Upper lobe of right lung (tissue), 1 donor: ENCODE measurements at places on chromosomes 1 and 21. TPM values are rescaled to one million over a fixed set of nuclear protein-coding genes. Genes with fewer than 3 reads are reported as not detected.

DNA sequence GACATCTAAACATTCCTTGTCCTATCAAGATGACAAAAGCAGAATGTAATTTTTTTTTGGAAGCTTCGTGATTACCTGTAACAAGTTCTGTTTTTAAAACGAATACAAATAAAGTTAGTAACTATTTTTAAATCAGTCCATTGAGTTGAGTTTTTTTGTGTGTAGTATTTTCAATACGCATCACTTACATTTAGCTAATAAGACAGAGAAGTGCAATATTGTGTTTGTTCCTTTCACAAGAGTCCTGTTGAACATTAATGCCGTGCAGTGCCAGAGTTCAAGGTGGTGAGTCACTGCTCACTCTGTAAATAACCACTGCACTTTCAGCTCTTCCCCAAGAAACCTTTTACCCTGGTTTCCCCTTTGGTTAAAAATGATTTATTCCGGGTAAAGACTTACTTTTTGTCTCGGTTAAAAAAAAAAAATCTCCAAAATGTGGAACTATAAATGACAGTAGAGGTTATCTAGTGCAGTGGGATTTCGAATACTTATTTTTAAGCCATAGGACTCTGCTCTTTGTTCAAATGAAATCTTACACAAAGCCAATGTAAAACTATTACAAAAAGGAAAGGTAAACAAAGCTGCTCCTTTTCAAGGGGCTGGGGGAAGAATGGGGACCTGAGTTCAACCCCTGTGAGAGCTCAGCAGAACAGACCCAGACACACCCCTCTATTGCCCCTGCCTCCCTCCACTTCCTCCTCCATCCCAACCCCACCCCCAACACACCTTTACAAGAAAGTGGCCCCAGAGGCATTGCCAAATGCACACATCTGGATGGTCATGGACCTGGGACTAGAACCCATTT lies 14.8 kb upstream of the NCMAP start:
- H3K27me3 ChIP-seq, result no peaks in the 10 kb centered on the region
- H3K36me3 ChIP-seq, result no peaks in the 10 kb centered on the region
- DNase-seq, result no peak
- peak overlapping the region; percentile 24 for H3K27ac ChIP-seq
- H3K4me1 ChIP-seq, result no peaks in the 10 kb centered on the region
- H3K4me3 ChIP-seq, result no peak overlapping the region

GRCh38 chr1:199735660-199736059 lies 291.9 kb upstream of the NR5A2 start:
- no peaks in the 10 kb centered on the region for H3K4me1 ChIP-seq
- H3K4me3 ChIP-seq, result no peak overlapping the region
- no peak overlapping the region for H3K27ac ChIP-seq
- no peak for DNase-seq
- no peaks in the 10 kb centered on the region for H3K27me3 ChIP-seq

- H3K27me3 ChIP-seq, result no peaks in the 10 kb centered on the region
- H3K36me3 ChIP-seq, result no peaks in the 10 kb centered on the region
- H3K27ac ChIP-seq, result no peak overlapping the region
- H3K4me3 ChIP-seq, result no peak overlapping the region
- DNase-seq, result no peak
Observed at GRCh38 chr1:28981210-28981609, 66.8 kb downstream of the EPB41 start.

DNA sequence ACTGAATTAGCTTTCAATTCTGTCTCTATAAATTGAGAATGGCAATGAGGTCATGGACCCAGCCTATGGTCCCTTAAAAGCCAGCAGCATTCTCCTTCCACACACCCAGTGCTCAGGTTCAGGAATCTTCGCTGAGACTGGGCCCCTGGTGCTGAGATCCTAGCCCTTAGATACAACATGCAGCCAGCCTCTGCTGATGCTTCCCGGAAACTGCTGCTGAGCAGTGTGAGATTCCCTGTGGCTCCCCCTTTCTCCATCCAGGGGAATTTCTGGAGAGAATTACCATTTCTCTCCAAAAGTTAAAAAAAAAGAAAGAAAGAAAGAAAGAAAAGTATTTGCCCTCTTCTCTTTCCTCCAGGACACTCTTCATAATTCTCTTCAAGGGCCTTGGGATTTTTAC lies 31.7 kb upstream of the RALGPS2 start:
- H3K4me3 ChIP-seq, result no peak overlapping the region
- no peaks in the 10 kb centered on the region for H3K4me1 ChIP-seq
- H3K27ac ChIP-seq, result no peak overlapping the region
- H3K27me3 ChIP-seq, result no peaks in the 10 kb centered on the region
- H3K36me3 ChIP-seq, result no peaks in the 10 kb centered on the region
- no peak for DNase-seq

GRCh38 chr1:1003618-1004419 lies 3.9 kb upstream of the HES4 start:
- peak; percentile 62 for DNase-seq
- no peak overlapping the region for H3K27ac ChIP-seq
- no peaks in the 10 kb centered on the region for H3K36me3 ChIP-seq
- peaks cover 13% of the 10 kb centered on the region for H3K27me3 ChIP-seq

DNA sequence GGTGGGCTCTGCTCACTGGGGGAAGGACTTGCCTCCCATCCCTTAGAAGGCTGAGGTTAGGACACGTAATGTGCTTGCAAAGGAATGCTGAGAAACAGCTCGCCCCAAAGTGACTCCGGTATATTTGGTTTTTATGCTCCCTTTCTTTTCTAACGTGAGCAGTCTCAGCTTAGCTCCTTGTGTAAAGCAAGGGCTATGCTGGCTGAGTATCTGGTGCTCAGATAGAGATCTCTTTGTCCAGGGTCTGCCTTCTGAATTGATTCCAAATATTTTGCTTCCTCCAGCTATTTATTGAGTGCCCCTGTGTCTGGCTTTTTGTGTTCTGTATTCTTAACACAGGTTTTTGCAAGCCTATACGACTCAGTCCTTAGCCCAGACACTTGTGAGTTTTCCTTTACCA lies 94.5 kb upstream of the ARTN start:
- DNase-seq, result no peak
- H3K4me3 ChIP-seq, result peak overlapping the region; percentile 35
- no peaks in the 10 kb centered on the region for H3K27me3 ChIP-seq
- H3K4me1 ChIP-seq, result peaks cover 19% of the 10 kb centered on the region

DNA sequence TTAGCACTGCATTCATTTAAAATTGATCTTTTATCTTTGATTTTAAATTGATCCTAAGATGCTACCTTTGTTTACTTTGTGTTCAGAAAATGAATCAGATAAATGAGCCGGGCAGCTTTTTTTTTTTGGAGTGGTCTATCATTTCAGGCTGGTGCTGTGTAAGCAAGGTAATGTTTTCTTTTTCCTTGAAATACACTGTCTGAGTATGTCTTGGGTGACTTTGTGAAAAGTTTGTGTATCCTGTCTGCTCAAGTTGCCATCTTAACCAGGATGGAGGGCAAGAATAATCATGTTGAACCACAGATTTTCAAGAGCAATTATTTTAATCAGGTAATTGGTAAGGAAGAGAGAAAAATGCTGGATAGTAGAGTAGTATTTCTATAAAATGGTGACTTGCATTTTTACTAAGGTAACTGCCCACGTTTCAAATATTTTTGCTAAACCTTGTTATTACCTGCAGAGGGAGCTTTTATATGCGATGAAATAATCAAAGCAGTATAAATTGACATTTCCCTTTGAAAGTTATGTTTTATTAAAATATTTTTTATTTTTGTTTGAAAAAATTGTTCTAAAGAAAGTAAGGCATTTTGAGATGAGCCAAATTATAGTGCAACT lies 11.1 kb downstream of the ADGRL2 start:
- no peak overlapping the region for H3K27ac ChIP-seq
- peaks cover 6% of the 10 kb centered on the region for H3K27me3 ChIP-seq
- H3K4me3 ChIP-seq, result no peak overlapping the region
- H3K4me1 ChIP-seq, result peaks cover 10% of the 10 kb centered on the region
- DNase-seq, result no peak

DNA sequence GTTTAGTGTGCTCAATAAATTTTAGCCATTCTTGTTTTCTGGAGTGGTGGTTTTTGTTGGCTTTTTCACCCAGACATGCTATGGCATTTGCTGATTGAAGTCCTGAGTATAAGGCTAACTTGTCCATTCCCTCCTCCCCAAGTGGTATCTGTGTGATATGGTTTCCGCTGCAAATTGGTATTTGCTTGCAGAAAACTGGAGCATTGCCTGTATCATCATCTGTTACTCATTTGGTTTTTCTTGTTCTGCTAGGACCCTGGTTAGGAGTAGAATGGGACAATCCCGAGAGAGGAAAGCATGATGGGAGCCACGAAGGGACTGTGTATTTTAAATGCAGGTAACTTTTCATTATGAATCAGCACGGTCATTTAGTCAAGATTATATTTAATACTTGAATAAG lies 34.0 kb downstream of the TBCE start:
- DNase-seq, result no peak
- H3K36me3 ChIP-seq, result no peaks in the 10 kb centered on the region
- no peaks in the 10 kb centered on the region for H3K4me1 ChIP-seq
- no peak overlapping the region for H3K27ac ChIP-seq
- no peak overlapping the region for H3K4me3 ChIP-seq
- no peaks in the 10 kb centered on the region for H3K27me3 ChIP-seq

Gene CD55
- total RNA-seq, result 512 TPM
